ENCODE measurements at places on chromosomes 1 and 21.

- peak; percentile 12 for DNase-seq
Observed at GRCh38 chr21:44267655-44268142, 6.0 kb upstream of the DNMT3L start.

DNA sequence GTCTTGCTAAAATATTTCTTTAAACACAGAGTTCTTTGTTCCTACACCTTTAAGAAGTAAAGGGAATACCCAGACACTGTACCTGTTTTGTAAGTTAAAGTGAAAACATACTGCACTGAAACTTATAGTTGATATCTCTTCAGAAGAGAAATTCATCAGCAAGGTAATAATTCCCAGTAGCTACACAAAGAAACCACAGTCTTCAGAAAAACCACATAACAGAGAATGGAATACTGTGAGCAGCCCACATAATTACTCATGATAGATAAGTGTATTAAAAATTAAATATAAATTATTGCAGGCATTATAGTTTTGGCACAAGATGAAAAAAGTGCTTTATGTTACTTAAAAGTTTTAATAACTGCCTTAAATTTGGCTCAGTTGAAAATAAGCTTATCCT lies 276.6 kb downstream of the SETD4 start:
- DNase-seq: no peak

- peak; percentile 74 for DNase-seq
Observed at GRCh38 chr1:115239426-115239825, 98.6 kb downstream of the NGF start.

DNA sequence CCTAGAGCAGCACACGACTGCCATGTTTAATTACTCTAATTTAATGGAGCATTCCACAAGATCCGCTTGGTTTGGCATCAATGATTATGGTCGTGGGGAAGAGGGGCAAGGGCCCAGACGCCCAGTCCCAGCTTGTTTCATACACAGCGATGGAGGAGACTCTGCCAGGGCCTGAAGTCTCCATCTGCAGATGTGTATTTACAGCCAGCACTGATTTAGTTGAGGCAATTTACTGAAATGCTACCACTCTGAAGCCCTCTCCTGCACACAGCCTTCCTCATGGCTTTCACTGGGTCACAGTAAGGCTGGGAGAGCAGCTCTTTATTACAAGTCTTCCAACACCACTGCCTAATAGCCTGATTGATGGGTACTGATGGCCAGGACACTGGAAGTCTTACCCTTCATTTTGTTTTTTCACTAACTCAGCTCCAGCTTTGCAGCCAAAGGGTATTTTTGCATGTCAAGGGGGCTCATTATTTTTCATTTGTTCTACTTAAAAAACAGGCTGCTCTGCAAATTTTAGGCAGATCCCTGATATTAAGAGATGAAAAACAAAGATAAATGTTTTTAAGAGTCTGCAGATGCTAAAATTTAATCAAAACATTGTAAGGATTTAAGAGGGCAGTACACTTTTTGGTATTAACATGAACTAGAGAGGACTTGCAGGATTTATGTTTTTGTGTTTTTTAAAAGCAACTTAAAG lies 236.3 kb downstream of the SIPA1L2 start:
- no peak for DNase-seq

DNA sequence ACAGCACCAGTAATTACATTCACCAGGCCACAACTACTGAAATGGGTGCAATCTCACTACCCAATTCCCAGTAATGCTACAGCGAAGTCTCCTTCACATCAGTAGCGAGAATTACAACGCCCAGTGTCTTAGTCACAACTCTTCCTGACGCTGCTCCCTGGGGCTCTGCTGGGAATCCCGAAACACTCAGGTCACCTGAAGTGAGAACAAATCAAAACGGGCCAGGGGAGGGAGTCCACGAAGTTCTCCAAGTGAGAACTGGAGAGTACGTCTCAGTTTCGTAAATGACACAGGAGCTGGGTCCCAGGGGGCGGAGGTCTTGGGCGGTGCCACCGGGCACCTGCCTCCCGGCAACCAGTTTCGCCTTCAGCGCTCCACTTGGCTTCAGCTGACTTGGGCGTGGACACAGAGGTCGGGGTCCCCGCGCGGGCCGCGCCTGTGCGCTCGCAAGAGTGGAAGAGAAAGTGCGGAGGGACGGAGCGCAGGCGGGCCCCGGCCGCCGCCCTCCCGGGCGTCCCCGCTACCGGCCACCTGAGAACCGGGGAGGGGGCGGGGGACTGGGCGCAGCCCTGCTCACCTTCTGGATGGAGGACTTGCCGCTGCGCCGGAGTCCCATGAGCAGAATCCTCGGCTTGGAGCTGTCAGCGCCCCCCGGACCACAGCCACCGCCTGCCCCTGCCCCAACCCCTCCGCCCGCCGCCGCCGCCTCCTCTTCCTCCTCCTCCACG lies 575 bp downstream of the RRAGC start:
- DNase-seq: peak; percentile 78

- no peak for DNase-seq
Observed at GRCh38 chr1:19612530-19612929, 31.6 kb upstream of the NBL1 start.

DNA sequence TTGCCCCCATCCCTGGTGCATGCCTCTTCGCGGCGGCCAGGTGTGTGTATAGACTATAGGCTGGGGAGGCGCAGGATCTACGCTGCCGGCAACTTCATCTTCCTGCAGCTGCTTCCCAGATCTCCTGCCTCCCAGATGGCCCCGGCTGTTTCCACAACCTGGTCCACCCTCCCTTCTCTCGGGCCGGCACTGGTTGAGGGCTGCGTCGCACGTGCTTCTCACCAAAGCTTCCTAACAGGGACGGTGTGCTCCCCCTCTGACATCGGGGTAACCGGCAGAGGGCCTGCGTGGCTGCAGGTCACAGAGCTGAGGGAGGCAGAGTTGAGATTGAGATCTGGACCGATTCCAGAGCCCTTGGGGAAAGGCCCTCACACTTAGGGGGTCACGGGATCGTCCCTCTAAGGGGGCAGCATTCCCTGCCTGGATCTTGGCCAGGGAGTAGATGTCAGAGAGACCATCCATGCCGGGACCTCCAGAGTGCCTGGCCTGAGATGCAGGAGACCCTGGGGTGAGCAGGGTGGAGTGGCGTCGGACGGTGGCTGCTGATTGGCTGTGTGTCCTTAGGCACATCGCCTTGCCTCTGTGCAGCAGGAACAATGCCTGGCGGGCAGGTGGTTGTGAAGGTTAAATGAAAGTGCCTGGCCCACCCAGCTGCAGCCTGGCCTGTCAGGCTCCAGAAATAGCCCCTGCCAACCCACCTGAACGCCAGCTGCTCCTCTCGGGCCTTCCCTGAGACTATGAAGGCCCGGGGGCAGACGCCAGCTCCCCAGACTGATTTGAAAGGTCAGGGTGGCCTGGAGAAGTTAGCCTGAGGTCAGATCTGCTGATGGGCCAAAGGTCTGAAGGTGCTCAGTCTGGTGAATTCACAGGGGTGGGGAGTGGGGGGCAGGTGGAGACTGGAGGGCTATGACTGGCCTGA lies 6.1 kb upstream of the MASP2 start:
- DNase-seq: peak; percentile 17

- DNase-seq: peak; percentile 76
Observed at GRCh38 chr1:23422241-23422877, 2.2 kb downstream of the TCEA3 start.

- no peak for DNase-seq
Observed at GRCh38 chr21:19458295-19458694, 1054.7 kb upstream of the TMPRSS15 start.

DNA sequence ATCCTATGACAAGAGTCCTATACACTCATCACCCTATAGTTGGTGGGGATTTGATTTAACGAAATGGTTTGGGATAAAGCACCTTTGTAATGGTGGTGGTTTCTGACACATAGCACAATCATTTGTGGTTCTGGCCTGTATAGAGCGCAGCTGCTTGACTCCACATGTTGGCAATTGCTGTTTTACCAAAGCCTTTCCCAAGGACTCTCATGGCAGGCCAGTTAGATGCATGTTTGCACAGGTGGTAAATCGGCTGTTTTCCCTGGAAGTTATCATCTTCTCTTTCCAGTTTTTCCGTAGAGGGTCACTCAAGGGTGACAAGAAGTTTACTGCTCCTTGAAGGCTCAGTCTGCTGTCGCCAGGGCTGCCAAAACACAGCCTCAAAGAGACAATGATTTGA lies 17.1 kb upstream of the XPR1 start:
- DNase-seq: no peak

- DNase-seq: no peak
Observed at GRCh38 chr1:111841746-111842145, 86.0 kb downstream of the DDX20 start.

DNA sequence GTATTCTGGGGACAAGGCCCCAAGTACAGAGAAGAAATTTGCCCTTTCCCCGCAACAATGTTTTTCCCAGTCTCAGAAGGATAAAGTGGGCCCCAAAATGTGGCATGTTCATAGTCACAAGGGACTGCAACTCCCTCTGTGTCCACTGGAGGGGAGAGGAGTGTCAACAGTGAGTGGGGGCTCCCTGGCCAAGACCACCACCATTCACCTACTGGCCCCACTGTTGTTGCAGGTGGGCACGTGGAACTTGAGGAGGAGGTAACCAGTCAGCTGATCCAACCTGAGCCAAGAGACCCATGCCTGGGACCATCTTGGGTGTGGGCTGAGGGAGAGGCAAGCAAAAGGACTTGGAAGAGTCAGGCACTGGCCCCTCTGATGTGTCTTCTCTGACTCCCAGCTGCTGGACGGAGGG lies 777 bp downstream of the NUDT17 start:
- DNase-seq: peak; percentile 60

- DNase-seq: no peak
Observed at GRCh38 chr1:244865028-244865371, 657 bp upstream of the HNRNPU start.

- DNase-seq: no peak
Observed at GRCh38 chr1:57337623-57338022, 86.2 kb downstream of the DAB1 start.

DNA sequence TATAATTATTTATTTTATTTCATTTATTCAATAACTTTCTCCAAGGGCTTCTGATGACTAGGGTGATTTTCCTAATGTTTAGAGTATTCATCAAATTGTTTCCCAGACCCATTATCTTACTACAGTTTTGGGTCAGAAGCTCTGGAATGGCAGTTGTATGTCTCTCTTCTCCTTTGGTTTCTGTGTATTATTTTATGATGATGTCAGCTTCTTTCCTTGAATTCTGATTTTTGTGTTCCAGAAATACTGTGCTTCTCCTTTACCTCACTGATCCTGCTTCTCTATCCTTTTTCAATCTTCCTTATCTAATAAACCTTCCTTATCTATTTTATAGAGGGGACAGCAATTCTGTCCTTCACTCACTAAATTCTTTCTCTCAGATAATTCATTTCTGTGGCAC lies 48.8 kb downstream of the LRRC8B start:
- no peak for DNase-seq

GRCh38 chr1:40405812-40406211 lies 32.3 kb downstream of the SMAP2 start:
- no peak for DNase-seq

DNA sequence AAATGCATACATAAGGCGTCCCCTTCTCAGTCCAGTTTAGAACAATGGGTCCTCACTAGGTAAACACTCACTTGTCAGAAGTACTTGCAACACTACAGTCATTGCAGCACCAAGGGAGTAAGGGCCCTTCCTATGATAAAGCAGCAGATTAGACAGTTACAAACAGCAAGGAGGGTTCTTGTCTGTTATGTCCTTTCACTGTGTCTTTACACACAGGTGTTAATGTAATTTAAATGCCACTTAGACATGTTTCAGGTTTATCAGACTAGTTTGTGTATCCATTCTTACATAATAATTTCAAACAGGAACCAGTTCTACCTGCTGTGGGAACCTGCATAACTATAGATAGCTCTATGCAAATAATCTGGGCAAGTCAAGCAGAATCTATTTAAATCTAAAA lies 105.6 kb upstream of the USH2A start:
- no peak for DNase-seq

DNA sequence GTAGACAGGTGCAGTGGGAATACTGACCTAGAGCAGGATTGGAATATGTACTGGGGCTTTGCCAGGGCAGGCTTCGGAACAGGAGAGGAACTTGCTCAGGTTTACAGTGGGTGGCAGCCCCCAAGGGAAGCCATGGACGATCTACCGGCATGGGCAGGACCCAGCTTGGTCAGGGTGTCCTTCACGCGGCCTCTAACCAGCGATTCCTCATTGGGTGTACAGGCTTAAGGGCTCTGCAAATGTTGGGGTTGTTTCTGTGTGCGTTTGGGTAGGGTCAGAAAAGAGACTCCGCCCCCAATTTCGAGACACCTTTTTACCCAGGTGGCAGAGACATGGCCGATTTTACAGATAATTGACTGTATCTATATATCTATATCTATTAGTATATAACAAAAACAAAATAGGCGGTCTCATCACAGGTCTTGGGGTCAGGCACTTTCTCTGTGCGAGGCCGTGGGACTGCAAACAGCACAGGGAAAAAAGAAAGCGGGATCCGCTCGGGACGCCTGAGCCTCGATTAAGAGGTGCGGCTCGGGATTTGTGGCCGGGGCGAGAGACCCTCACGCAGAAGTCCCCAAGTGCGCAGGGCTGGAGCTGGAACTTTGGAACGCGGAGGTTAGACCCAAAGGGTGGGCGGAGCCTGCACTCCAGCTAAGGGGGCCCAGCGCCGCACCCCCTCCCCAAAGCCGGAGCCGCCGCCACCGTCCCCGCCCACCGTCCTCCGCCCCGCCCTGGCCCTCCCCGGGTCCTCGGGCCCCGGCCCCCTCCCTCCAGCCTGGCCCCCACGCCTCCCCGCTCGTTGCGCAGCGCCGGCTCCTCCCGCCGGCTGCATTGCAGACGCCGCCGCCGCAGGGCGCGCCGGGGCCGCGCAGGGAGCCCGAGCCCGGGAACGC lies 67.5 kb upstream of the VAMP3 start:
- DNase-seq: no peak

DNA sequence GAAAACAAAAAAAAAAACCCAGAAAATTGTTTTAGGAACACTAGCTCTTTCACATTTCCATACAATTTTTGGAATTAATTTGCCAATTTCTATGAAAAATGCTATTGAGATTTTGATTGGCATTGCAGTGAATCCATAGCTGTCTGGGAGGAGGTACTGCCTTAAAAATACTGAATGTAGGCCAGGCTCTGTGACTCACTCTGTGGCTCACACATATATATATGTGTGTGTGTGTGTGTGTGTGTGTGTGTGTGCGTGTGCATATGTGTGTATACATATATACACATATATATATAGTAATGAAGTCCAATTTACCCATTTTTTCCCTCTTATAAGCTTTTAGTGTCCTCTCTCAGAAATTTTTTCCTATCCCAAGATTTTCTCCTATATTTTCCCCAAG lies 214.2 kb upstream of the DMRTA2 start:
- DNase-seq: peak; percentile 21
